MG63 (cell line): ENCODE measurements at places on chromosomes 13 and 19. TPM values are rescaled to one million over a fixed set of nuclear protein-coding genes. Genes with fewer than 3 reads are reported as not detected.

Gene ZNF544
- 6.6 and 15.5 TPM in 2 replicates for total RNA-seq

Gene INSR
- total RNA-seq = 3.9 and 7.6 TPM in 2 replicates

Gene GRK1
- not detected in 2 replicates for total RNA-seq

Gene CFAP97D2
- not detected in 2 replicates for total RNA-seq

Gene MEIOSIN
- 0.99 TPM in 1 of 2 replicates, not detected in the other for total RNA-seq

Gene CEACAM20
- total RNA-seq = not detected in 2 replicates

Gene SYT5
- not detected in 2 replicates for total RNA-seq

Gene SLC25A41
- total RNA-seq = not detected in 2 replicates

Gene CDC42EP5
- total RNA-seq = 4.1 and 10.1 TPM in 2 replicates

Gene TMEM238
- total RNA-seq = 3.5 TPM in 1 of 2 replicates, not detected in the other

Gene SEMA6B
- total RNA-seq = 4.5 and 5.7 TPM in 2 replicates

Gene KIR3DL2
- not detected in 2 replicates for total RNA-seq

Gene RHPN2
- total RNA-seq = 8.9 and 18.6 TPM in 2 replicates

Gene ZNF285
- total RNA-seq = 1.1 and 3.2 TPM in 2 replicates

Gene MEDAG
- 1.1 and 5.7 TPM in 2 replicates for total RNA-seq

Gene CEACAM7
- total RNA-seq = not detected in 2 replicates

Gene SIGLEC6
- total RNA-seq = not detected in 2 replicates

Gene DACT3
- 1.5 and 1.7 TPM in 2 replicates for total RNA-seq

Gene IGFL4
- not detected in 2 replicates for total RNA-seq

Gene NECTIN2
- total RNA-seq = 23.6 and 38.2 TPM in 2 replicates

Gene BCAM
- 4.1 and 6.1 TPM in 2 replicates for total RNA-seq

Gene HSPB6
- not detected in 2 replicates for total RNA-seq

Gene PTPRH
- total RNA-seq = 3.9 and 11.8 TPM in 2 replicates

Gene PNMA8A
- total RNA-seq = 0.22 and 0.46 TPM in 2 replicates

Gene PLIN5
- not detected in 2 replicates for total RNA-seq

Gene GAS6
- total RNA-seq = 332 and 394 TPM in 2 replicates

Gene SRRM5
- total RNA-seq = not detected in 2 replicates

Gene PRTN3
- not detected in 2 replicates for total RNA-seq

Gene CABP5
- total RNA-seq = not detected in 2 replicates

Gene ZNF816
- total RNA-seq = 0.63 and 3.3 TPM in 2 replicates

Gene C19orf85
- not detected in 2 replicates for total RNA-seq

Gene KL
- total RNA-seq = 0.59 and 2.1 TPM in 2 replicates

Gene GFY
- not detected in 2 replicates for total RNA-seq

Gene ZNF497
- total RNA-seq = 3.0 and 3.2 TPM in 2 replicates

Gene KLK5
- total RNA-seq = 278 and 454 TPM in 2 replicates

Gene ZNF528
- 1.9 and 2.8 TPM in 2 replicates for total RNA-seq

Gene VSTM2B
- not detected in 2 replicates for total RNA-seq

Gene SERTM1
- not detected in 2 replicates for total RNA-seq

Gene ZNF135
- total RNA-seq = not detected in 2 replicates

Gene KLK14
- not detected in 2 replicates for total RNA-seq

Gene ACP7
- total RNA-seq = not detected in 2 replicates

Gene WDR87
- not detected in 2 replicates for total RNA-seq

Gene SHISA7
- not detected in 2 replicates for total RNA-seq

Gene ZNF441
- 5.7 and 21.8 TPM in 2 replicates for total RNA-seq

Gene DHDH
- not detected in 2 replicates for total RNA-seq

Gene CNFN
- total RNA-seq = not detected in 2 replicates

Gene NLRP9
- not detected in 2 replicates for total RNA-seq

Gene PTGIR
- total RNA-seq = not detected in 2 replicates

Gene DNAAF3
- total RNA-seq = 2.7 TPM in 1 of 2 replicates, not detected in the other

Gene ZNF470
- 0.25 and 0.33 TPM in 2 replicates for total RNA-seq

Gene TMEM190
- not detected in 2 replicates for total RNA-seq

Gene ZNF729
- total RNA-seq = not detected in 2 replicates

Gene NEK5
- total RNA-seq = 0.20 TPM in 1 of 2 replicates, not detected in the other

Gene UQCRFS1
- total RNA-seq = 22.9 and 52.3 TPM in 2 replicates
